ENCODE measurements at places on chromosomes 6 and 20.

- DNase-seq: no peak
Observed at GRCh38 chr20:14716351-14716801, 379.0 kb upstream of the FLRT3 start.

DNA sequence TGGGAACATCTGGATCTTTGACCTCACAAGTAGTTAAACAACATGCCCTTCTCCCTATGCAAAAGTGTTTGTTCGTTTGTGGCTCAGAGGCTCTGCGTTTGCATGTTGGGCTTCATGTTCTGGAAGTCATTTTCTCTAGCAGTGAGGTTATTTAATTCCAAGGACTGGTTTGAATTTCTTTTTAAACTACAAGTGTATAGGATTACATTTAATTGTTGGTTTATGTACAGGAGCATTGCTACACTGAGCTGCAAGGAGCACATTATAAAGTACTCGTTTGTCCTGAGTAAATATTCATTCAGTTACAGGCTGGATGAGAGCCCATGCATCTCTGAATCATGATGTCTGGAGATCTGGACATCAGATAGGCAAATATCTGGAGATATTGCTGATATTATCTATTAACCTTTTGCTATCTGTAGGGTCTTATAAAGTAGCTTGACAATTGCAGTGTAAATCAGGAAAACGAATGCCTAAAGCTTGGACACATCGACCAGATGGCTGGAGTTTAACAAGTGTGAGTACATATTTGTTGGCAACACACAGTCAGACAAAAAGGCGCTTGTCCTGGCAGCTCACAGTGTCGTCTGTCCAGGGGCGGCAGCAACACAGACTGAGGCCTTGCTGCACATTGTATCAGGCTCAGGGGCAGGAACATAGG is 84.6 kb downstream of the PDE7B start:
- no peak for DNase-seq

GRCh38 chr6:8000188-8000596 is 64.0 kb downstream of the BLOC1S5 start:
- no peak for DNase-seq

DNA sequence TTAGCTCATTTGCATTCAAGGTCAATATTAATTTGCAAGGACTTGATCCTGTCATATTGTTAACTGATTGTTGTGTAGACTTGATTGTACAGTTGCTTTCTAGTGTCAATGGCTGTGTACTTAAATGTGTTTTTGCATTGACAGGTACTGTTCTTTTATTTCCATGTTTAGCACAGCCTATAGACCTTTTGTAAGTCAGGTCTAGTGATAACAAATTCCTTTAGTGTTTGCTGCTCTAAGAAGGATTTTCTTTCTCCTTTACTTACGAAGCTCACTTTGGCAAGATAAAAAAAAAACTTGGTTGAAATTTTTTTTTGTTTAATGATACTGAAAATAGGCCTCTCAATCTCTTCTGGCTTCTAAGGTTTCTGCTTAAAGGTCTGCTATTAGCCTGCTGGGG is 942.3 kb downstream of the QKI start:
- no peak for DNase-seq

GRCh38 chr6:142725024-142725770 is 219.8 kb downstream of the HIVEP2 start:
- DNase-seq: no peak

DNA sequence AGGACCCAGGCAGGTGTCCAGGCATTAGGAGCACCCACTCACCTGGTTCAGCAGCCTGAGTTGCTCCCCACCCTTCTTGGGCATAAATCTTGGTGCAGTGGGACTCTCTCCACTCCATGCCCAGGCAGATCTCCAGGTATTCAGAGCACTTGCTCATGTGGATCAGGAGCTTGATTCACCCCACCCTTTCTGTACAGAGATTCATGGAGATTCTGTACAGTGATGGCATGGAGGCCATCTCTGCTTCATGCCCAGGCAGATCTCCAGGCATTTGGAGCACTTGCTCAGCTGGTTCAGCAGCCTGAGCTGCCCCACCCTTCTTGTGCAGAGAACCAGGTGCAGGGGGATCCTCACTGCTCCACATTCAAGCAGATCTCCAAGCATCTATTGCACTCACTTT is 44.1 kb downstream of the BEND6 start:
- no peak for DNase-seq

GRCh38 chr20:35216541-35216940 is 9.9 kb upstream of the MMP24 start:
- no peak for DNase-seq

- no peak for DNase-seq
Observed at GRCh38 chr20:61192337-61192950, 59.6 kb upstream of the CDH4 start.

DNA sequence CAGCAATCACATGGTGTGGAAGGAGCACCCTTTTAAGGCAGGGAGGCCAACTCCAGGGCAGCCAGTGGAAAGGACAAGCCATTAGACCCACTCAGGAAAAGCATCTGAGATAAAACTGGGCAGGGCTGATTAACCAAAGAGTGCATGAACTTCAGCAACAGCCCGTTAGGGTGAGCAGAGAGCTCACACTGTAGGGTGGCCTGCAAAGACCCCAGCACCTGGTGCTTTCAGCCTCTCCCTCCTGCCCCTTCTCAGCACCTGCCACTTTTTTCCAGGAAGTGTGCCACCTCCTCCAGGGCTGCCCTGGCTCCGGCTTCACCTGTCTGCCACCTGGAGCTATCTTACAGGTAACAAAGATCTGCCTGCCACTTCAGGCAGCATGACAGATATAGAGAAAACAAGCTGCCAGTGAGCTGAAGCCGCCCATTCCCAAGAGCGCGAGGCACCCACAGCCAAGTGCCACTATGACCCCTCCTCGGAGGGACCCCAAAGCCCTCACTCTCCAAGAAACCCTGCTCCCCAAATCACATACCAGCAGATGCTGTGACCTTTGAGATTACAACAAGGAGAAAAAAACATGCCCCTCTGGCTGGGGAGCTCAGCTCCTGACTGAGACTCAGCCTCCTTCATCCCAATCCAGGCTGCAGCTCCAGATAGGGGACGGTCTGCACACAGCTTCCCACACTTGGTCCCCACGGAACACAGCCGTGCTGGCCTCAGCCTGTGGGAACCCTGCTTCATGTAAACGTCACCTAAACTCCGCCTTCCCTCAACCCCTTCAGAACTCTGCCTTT is 71.2 kb downstream of the ABHD12 start:
- no peak for DNase-seq

DNA sequence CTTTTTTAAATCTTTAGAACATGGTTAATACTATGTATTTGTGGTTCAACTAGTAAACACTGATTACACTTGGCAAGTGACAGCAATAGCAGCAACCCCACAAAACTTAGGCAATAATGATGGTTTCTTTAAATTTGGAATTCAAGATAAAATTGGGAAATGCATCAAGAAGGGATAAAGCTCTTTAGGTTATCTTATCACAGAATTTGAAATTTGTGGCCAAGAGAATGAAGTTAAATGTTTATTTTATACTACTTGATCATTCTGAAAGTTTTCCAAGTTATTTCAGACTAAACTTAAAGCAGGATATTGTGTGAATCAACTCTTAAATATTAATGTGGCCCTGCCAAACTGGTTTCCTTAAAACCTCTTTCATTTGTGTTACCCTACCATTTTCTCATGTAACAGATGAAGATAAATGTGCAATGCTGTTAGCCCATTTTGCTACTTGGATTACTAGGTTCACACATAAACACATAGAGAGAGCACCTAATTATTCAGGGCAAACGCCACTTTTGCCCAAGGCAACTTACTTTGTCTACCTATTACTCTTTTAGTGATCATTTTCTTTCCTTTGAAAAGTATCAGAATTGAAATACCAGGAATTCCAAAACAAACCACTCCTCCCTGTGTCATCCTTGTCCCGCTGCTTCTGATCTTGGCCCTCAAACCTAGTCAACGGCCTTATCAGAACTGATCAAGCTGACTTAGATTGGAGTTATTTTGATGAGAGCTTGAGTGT is 186.7 kb upstream of the TENT5A start:
- DNase-seq: no peak

GRCh38 chr6:55492259-55492658 is 86.7 kb downstream of the HMGCLL1 start:
- DNase-seq: no peak

GRCh38 chr6:72631480-72631879 is 9.6 kb downstream of the KCNQ5 start:
- DNase-seq: no peak

- DNase-seq: no peak
Observed at GRCh38 chr6:54419885-54420284, 111.6 kb downstream of the TINAG start.

DNA sequence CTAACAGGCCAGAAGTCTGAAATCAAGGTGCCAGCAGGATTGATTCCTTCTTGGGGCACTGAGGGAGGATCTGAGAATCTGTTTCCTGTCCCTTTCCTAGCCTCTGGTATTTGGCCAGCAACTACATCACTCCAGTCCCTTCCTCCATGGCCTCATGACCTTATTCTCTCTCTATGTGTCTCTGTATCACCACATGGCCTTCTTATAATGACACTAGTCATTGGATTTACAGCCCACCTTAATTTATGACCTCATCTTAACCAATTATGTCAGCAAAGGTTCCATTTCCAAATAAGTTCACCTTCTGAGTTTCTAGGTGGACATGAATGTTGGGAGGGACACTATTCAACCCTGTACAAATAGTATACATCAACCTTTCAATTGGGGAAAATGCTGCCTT is 29.3 kb downstream of the SCML4 start:
- DNase-seq: no peak

DNA sequence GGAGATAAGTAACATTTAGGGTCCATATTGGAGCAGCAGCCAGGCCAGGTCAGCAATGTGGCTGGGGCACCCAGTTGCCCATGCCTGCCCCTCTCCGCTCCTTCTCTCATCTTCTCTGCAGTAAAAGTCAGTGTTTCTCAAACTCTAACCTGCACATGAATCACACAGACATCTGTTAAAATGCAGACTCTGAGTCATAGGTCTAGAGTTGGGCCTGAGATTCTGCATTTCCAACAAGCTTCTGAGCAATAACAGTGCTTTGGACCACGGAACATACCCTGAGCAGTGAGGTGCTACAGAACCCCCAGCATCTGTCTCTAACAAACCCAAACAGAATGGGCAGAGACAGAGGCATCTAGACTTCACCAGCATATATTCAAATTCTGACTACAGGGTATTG is 10.1 kb downstream of the PHF10 start:
- no peak for DNase-seq

- no peak for DNase-seq
Observed at GRCh38 chr6:67112120-67112519, 1405.1 kb upstream of the EYS start.

DNA sequence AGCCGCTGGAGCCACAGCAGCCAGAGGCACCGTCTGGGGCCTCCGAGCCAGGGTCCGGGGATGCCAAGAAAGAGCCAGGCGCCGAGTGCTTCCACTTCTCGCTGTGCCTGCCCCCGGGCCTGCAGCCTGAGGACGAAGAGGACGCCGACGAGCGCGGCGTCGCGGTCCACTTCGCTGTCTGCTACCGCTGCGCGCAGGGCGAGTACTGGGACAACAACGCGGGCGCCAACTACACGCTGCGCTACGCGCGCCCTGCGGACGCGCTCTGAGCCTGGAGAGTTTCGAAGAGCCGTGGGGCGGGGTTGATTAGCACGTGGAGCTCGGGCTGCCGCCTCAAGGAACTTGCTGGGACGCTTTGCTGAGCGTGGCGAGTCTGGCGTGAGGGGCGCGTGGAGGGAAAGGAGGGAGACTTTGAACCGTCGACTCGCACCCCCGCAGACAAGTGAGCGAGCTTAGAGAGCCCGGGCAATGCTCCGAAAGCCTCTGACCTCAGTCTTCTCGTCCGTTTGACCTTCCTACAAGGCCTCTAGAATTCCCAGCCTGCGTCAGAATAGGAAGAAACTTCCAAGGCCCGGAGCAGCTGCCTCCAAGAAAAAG is 1.3 kb downstream of the PPP1R3G start:
- DNase-seq: no peak

DNA sequence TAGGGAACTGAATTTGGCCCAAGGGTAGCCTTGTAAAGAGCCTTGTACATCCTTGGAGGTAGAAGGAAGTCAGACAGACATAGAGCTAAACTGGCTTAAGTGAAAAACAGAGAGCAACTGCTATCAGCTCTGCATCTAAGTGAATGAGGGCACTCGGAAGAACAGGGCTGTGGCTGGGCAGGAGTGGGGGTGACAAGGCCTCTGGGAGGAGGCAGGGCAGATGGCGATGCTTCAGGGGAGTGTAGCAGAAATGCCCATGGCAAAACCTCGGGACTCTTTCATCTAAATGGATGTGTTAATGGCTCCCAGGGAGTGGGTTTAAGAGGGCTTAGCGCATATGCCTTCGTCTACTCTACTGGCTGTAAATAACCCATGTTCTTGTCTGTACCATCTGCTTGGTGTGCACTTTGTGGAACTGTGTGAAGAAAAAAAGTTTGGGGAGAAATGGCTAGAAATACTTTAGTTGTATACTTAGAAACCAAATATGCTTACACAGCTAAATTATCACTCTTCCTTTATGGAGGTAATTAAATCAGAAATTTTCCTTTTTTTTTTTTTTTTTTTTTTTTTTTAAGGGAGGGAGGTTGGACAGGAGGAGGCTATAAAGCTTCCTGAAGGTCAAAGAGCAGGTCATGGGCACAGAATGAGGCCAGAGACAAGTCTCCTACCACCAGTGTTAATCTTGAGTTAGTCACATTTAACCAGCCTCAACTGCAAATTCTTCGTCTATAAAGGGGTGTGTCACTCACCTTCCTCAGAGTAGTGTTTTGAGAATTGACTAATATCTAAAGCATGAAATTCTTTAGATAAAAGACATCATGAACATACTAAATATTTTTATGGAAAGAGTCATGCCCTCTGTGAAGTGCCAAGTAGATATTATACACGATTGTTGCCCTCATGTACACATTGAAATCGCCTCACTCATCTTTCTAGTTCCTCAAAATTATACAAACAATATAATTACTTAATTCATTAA is 60.9 kb downstream of the FYN start:
- no peak for DNase-seq

GRCh38 chr6:70884074-70884983 is 72.5 kb downstream of the B3GAT2 start:
- peak; percentile 43 for DNase-seq

Measured in mesothelial cell of epicardium (in vitro differentiated cells).